ENCODE measurements at places on chromosomes 4 and X.

GRCh38 chr4:6427439-6428090 is 44.8 kb downstream of the PPP2R2C start:
- DNase-seq = no peak

DNA sequence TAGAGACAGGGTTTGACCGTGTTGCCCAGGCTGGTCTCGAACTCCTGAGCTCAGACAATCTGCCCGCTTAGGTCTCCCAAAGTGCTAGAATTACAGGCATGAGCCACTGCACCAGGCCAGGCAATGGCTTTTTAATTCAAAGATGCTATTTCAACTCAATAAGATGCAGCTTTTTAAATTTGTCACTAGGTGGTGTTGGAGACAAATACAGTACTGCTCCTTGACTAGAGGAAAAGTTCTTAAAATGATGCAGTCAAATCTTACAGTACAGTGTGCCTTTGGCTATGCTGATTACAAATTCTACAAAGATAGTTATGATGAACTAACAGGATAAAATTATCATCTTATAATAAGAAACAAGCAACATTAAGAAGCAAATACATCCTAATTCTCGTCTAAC is 441.1 kb downstream of the KCNIP4 start:
- DNase-seq = peak; percentile 1

DNA sequence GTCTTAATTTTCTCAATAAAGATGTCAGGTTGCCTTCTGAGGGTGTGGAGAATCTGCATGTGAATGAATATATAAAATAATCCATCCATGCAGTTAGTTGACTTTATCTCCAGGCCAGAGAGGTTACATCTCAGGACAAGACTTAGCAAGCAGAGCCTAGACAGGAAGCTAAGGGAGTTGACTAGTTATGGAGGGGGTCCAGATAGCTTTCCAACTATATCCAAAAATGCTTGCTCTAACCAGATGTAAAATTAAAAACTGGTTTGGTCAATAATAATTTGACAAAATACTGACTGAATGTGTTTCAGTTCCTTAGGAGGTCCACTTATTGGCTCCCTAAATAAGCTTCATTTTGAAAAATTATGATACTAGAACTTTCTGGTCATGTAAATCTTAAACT is 101.4 kb downstream of the PAPSS1 start:
- no peak for DNase-seq

DNA sequence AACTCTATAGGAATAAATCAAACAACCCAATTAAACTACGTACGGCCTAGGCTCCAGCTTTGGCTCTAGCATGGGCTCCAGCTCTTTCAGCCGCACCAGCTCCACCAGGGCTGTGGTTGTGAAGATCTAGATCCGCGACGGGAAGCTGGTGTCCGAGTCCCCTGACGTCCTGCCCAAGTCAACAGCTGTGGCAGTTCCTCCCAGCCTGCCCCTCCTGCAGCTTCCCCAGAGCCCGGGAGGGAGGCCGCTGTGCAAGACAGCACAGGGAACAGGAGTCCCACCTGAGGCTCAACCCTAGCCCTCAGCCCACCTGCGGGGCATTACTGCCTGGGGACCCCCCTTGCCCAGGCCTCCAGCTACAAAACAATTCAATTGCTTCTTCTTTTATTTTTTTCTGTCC is 2680.3 kb downstream of the PCDH7 start:
- DNase-seq = no peak

GRCh38 chrX:107348051-107348450 is 101.4 kb upstream of the FRMPD3 start:
- DNase-seq = no peak

DNA sequence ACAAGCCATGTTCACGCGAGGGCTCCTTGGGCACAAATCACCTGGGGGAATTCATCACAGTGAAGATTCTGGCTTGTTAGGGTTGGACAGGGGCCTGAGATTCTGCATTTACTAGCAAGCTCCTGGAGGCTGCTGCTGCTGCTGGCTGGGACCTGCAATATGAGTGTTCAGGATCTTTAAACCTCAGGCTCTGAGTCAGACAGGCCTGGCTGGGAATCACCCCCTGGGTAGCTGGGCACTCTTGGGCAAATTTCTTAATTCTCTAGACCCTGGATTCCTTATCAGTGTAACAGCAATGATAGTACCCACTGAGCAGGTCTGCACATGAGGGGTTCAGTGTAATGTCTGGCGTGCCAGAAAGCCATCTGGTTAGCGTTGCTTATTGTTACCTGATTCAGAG is 101.5 kb downstream of the DHX15 start:
- no peak for DNase-seq

- no peak for DNase-seq
Observed at GRCh38 chrX:2447484-2447883, 53.3 kb downstream of the DHRSX start.

GRCh38 chr4:127578491-127578890 is 54.3 kb upstream of the INTU start:
- DNase-seq = no peak

DNA sequence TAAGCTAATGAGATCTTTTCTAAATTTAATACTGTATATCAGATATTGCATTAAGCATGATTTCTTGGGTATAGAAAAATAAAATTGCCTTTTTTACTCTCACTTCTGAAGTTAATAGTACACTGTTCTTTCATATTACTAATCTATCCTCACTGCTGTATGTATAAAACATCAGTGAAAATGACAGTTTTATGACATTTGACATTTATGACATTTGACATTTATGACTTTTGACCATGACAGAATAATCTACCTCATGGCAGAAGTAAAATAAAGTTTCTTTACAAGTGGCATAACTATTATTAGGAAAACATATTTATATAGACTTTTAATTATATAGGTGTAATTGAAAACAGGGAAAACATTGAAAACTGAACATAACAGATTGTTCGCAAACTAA is 13.3 kb downstream of the GRID2 start:
- DNase-seq = no peak

DNA sequence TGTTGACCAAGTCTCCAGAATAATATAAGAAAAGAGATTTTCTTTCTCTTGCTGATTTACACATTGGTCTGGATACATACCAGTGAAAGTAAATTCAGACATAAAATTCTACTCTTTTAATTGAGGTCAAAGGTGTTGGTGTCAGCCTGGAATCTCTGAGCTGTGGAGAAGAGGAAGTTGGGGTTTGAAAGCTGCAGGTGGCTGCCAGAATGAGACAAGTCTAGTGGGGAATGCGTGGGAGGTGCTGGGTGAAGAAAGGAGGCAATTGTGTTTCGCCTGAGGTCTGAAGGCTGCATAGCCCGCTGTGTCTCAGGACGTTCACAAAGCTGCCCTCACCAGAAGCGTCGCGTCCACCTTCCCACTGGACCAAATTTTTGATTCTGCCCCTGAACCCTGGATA is 31.2 kb downstream of the PHEX start:
- DNase-seq = no peak

DNA sequence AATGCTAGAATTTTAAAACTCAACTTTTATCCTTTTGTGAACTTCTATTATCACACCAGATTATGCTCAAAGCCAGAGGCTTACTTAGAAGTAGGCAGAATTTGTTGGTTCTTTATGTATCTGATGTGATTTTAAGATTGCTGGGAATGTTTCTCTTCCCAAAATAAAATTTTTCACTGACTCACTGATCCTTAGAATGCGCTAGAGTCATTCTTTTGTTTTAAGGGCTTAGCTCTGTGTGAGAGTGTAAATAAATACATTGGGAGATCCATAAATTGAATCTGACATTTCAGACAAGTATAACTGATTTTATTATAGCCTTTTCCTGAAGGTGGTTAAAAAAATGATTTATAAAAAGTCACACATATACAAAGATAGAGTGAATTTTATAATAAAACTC is 101.3 kb downstream of the LARP1B start:
- DNase-seq = no peak

GRCh38 chr4:183995570-183995969 is 90.5 kb downstream of the STOX2 start:
- DNase-seq = no peak

GRCh38 chr4:48262926-48263325 is 6.7 kb downstream of the TEC start:
- no peak for DNase-seq

- no peak for DNase-seq
Observed at GRCh38 chr4:20381005-20381404, 129.3 kb downstream of the SLIT2 start.

DNA sequence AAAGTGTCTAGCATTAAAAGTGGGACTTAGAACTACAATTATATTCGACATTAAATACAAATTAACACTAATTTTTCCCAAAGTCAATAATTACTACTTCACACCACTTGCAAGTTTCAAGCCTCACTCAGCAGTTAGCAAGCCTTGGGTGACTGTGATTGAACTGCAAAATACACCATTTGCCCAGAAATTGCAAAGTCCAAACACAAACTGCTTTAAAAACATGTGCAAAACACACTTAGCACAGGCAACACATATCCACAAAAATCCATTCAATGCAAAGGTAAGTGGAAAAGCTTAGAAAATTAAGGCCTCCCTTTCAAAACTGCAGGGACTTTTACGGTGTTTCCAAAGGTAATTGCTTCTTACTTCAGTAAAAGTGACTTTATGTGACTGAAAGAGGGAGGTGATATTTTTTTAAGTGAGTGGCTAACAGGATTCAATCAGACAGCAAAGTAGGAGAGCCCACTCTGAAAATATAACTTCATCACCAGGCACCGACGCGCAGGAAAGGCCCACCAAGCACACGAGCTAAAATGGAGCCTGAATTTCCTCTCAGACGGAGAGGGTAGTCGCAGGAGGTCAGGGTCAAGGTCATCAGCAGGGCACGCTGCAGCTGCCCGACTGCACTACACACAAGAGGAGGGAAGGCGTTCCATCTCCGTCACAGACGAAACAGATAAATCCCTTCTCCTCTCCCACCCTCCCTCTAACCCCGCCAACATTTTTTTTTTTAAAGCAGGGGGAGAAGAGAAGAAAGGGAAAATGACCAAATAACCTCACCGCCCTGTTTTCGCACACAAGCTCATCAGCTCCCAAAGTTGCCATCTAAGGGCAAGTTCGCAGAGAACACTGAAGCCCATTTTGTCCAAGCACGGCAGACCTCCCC is 3.1 kb downstream of the ZNF827 start:
- DNase-seq = peak; percentile 27

GRCh38 chr4:76697129-76697803 is 200.7 kb downstream of the SOWAHB start:
- DNase-seq = no peak

- no peak for DNase-seq
Observed at GRCh38 chr4:99024481-99025275, 29.2 kb downstream of the METAP1 start.

GRCh38 chr4:70759126-70759525 is 37.4 kb downstream of the RUFY3 start:
- DNase-seq = no peak

DNA sequence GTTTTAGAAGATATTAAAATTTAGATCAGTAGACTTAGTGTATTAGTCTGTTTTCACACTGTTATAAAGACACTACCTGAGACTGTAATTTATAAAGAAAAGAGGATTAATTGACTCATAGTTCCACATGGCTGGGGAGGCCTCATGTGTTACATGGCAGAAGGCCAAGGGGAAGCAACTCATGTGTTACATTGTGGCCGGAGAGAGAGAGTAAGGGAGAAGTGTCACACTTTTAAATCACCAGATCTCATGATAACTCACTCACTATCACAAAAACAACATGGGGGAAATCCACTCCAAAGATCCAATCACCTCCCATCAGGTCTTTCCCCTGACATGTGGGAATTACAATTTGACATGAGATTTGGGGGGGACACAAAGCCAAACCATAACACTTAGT is 1159.7 kb upstream of the PCDH7 start:
- no peak for DNase-seq

- DNase-seq = peak; percentile 26
Observed at GRCh38 chr4:127604949-127605709, 27.6 kb upstream of the INTU start.

DNA sequence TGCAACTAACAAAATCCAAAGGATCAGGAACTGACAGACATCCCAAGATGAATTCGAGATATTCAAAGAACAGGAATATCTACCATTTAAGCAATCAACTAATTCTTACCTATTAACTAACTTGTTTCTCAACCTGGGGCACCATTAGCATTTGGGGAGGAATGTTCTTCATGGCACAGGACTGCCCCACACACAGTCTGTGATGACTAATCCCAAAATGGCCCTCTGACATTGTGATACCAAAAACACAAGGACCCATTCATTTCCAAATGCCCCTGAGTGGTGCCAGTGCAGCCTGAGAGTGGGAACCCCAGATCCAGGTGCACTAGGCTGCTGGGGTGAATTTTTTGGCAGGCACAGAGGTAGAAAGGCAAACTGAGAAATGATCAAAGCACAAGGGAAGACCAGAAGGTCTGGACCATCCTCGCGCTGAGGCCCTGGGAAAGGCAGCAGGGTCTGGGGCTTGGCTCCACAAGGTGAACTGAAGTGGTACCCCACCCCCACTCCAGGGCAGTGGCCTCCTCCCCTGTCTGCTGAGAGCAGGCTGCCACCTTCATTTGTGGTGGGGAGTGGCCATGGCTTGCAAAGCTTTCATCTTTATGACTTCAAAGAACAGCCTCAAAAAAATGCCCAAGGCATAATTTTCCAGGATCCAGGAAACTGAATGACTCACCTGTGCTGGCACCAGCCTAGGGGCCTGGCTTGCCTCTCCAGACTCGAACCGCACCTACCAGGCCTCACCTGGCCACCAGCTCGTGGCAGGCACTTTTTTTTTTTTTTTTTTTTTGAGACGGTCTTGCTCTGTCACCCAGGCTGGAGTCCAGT is 122.4 kb downstream of the BCOR start:
- DNase-seq = no peak

GRCh38 chr4:183094393-183095198 is 4.5 kb upstream of the WWC2 start:
- DNase-seq = no peak

DNA sequence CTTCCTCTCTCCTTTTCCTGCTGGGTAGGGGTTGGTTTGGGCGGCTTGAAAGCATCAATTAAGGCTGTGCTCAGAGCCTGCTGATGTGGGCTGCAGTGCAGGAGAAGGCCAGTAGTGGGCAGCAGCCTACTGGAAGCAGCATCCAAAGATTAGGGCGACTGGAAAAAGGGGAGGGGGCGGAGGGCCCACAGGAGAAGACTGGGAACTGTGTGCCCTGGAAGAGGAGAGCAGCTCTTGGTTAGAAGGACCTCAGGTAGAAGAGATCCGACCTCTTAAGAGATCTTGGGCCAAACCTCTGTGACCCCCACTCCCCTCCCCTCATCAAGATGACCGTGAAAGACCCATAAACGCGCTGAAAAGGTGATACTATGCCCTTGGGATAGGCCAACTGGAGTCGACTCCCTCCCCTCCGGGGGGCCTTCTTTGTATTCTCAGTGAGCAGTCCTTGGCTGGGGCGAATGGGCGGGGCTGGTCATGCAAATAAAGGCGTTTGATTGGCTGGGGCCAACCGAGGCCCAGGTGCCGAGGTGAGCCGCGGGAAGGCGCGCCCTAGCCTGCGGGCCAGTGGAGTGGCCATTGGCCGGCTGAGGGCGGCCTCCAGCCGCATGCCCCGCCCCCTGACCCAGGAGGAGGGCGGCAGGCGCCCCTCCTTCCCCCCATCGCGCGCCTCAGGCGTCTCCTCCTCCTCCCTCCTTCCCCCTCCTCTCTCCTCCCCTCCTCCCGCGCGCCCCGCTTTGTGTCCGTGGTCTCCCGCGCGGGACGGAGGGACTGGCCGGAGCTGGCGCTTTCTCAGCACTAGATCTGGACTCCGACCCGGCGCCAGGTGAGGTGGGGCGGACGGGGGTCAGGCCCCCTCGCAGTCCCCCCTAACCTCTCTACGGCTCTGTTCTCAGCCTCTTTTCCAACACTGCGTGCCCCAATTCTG is 10.1 kb downstream of the DLG3 start:
- DNase-seq = peak; percentile 87
